Spinal cord (tissue), 10 donors: ENCODE measurements at places on chromosomes 7 and 10. TPM values are rescaled to one million over a fixed set of nuclear protein-coding genes. Genes with fewer than 3 reads are reported as not detected.
A peak's percentile ranks its signal among the peaks of the same experiment; 100 is the strongest.

DNA sequence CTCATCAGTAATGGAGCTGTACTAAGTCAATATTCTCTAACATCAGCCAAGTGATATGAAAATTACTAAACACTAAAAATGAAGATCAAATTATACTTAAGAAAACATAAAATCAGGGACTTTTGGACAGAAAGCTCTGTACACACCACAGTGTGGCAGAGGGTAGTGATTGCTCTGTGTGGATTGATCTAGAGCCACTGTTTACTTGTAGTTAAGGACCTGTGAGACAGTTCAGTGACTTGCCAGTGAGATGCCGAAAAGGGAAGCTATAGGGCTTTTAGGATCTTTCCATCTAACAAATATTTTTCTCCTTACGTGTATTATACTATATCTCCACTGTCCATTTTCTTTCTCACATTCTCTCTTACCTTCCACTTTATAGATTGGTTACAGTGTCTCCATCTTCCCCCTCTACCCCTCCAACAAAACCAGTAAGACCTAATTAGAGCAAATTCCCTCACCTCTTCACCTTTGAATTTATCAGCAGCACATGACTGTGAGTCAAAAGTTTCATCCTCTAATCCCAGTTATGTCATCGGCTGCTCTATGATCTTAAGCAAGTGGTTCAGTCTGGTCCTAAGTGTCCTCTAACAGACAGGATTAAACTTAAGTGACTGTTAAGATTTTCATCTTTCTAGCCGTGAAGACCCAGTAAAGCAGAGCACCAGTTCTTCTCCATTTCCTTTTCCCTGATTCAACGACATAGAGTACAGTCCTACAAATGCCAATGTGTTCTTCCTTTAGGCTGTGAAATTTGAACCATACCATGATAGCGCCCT lies 6.9 kb downstream of the PIK3CG start:
- DNase-seq = no peak

SYNPO2L gene
- not detected for total RNA-seq

- peak; percentile 7 for DNase-seq
Observed at GRCh38 chr7:3778345-3778744, 477.3 kb downstream of the SDK1 start.

DNA sequence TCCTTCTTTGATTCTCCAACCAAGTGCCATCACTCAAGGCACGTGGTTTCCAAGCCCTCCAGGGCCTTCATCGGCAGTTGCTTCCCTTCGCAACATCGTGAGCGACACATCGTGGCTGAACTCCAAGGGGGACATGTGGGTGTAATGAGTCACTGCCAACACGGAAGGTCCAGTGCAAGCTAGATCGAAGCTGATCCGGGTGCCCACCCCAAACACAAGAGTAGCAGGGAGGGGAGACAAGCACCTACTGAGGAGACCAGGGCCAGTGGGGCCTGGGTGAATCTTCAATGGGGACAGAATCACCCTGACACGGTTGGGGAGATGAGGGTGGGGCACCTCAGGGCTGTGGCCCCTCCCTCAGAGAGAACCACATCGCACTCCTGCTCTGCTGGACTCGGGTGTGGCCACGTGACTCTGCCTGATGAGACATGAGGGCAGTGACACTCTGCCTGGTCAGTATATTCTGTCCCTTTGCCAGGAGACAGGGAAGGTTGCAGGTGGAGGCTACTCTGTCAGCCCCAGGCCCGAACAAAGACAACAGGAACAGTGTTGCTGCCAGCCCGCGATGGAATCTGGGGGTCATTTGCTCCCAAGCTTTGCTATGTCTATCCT lies 36.8 kb upstream of the HSPA12A start:
- DNase-seq = no peak

DNA sequence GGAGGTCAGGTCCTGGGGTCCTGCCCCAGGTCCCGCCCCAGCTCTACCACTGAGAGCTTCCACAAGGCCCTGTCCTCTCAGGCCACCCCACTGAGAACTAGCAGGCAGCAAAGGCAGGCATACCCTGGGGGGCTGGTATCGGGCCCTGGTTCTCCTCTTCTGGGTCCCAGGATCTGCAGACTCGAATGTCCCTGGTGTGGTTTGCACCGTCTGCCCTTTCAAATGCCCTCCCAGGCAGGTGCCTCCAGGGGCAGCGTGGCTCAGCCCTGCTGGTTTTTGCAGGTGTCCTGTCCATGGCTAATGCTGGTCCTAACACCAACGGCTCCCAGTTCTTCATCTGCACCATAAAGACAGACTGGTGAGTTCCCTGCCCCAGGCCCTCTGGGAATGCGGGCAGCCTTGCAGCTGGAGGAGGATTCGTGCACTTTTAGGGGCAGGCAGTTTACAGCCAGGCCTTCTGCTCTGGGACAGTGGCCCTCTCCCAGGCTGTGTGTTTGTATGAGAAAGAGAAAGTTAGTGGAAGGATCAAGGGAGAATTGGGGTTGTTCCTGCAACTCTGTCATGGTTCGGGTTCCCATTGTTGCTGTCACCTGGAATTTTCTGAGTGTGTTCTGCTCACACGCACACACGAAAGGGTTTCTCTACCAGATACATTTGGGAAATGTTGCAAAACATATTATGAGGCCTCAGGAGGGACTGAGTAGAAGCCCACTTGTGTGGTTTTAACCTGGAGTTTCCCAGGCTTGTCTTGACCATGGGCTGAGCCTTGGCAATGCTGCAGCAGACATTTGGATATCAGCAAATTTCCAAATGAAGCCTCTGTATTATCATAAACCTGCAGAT lies 5.0 kb downstream of the PPIF start:
- DNase-seq = no peak

- DNase-seq = no peak
Observed at GRCh38 chr10:18400906-18401245, 250.5 kb downstream of the NSUN6 start.

DNA sequence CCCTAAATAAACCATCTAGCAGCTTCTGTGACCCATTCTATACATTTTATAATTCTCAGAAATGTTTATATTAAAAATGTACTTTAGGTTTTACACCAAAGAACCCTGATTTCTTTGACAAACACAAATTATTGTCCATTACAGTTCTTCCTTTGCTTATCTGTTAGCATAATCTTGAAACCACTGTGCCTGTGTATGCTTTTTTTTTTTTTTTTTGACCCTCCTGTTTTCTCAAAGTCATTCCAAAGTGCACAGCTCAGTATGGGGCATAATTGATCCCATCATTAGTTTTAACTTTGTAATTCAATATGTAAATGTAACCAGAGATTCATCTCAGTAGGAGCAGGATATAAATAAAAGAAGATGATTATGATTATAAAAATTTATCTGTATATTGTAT lies 229.3 kb downstream of the DGKB start:
- DNase-seq = no peak

TCTN3 gene
- 30.4 TPM for total RNA-seq

SHTN1 gene
- 33.0 TPM for total RNA-seq

GRCh38 chr7:112282476-112283188 lies 76.1 kb downstream of the ZNF277 start:
- DNase-seq = no peak

DNA sequence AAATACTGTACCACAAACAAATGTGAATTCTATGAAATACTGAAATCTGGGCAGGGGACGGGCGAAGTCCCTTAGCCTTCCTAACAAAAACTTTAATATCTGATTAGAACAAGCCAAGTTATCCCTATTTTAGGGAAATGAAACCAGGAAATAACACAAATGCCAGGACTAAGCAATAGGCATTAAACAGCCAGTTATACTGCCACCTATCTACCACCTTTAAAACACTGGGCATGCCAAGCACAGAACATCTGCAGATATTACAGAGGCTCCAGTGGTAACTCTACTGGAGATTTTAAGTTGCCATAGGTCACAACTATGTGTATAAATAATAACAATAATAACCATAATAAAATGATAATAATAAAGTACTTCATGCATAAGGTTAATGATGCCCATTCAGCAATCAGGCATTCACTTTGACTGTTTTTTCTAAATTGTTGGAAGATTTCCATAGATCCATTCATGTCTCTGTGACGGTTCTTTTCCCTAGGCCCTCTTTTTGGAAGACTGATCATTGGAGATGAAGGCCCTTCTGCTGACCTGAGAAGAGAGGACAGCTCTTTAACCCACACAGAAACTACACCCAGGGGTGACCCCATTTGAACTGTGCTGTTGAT lies 195.7 kb downstream of the CACNA2D1 start:
- DNase-seq = no peak

GRCh38 chr7:91276909-91277308 lies 12.7 kb downstream of the FZD1 start:
- no peak for DNase-seq

- no peak for DNase-seq
Observed at GRCh38 chr10:125089469-125089868, 70.9 kb downstream of the CTBP2 start.

DPYSL4 gene
- 21.3 TPM for total RNA-seq

DNA sequence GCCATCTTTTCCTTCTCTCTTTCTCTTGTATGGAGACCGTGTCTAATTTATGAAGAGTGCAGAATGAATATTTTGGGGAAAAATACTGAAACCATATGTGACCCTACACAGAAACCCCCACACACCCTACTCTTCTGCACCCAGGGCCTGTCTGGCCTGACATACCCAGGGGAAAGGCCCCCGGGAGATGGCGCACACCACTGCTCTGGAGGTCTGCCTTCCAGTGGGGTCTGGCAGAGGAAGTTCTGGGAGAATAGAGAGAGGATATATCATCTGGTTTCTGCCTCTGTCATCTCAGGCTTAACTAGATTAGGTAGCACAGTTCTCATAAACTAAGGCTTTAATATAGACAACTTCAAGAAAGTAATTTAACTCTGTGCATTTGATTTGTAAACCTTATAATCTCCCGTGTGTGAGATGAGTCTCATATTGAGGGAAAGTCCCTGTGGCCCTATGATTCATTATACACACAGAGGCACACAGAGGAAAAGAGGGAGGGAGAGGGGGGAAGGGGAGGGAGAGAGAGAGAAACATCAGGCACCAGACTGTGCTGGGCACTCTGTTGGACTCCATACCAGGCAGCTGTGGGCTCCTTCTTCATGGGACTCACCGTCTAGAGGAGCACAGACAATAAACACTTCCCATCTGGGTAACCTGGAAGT lies 123.3 kb downstream of the AOAH start:
- no peak for DNase-seq

UPK3BL2 gene
- 10.4 TPM for total RNA-seq

CLCN1 gene
- total RNA-seq = not detected

- no peak for DNase-seq
Observed at GRCh38 chr7:739983-740942, 13.2 kb upstream of the PRKAR1B start.

- DNase-seq = no peak
Observed at GRCh38 chr7:40700653-40701421, 566.0 kb downstream of the SUGCT start.

GDF2 gene
- not detected for total RNA-seq

CTAGE8 gene
- 2.6 TPM for total RNA-seq

DNA sequence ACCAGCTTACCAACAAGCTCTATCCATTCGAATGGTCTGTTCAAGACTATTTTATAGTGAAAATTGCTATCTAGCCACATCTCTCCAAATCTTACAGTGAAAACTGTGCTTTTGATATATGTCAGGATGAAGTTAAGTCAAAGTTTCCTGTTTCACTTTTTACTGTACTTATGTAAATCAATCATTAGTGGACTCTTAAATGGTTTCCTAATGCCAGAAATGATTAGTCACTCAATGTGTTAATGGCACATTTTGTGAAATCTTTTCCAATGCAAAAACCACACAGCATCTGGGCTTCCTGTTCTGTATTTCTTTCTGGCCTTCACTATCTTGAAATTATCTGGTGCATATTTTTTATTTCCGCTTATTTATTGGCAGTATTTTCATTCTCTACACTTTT lies 87.3 kb upstream of the STEAP1B start:
- no peak for DNase-seq

DNA sequence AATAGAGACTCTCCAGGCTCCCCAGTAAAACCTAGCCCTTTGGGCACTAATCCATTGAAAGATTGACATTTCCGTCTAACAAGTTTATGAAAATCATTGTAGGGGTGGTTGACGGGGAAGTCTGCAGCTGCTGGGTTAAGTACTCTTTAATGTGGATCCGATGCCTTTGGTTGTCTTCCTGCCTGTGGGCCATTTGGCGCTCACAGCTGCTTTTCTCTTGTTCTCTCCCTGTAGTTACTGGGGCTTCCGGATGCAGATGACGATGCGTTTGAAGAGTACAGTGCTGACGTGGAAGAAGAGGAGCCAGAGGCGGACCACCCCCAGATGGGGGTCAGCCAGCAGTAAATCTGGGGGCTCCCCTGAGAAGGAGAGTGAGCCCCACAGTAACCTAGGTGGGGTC lies 22.4 kb downstream of the MTURN start:
- DNase-seq = no peak

GRCh38 chr10:17497446-17498030 lies 43.1 kb upstream of the ST8SIA6 start:
- DNase-seq = no peak

GRCh38 chr10:71191551-71192076 lies 20.8 kb upstream of the UNC5B start:
- DNase-seq = no peak

- DNase-seq = no peak
Observed at GRCh38 chr10:12333380-12334185, 15.8 kb upstream of the CAMK1D start.

- DNase-seq = no peak
Observed at GRCh38 chr7:29329686-29330085, 135.1 kb downstream of the CHN2 start.

DNA sequence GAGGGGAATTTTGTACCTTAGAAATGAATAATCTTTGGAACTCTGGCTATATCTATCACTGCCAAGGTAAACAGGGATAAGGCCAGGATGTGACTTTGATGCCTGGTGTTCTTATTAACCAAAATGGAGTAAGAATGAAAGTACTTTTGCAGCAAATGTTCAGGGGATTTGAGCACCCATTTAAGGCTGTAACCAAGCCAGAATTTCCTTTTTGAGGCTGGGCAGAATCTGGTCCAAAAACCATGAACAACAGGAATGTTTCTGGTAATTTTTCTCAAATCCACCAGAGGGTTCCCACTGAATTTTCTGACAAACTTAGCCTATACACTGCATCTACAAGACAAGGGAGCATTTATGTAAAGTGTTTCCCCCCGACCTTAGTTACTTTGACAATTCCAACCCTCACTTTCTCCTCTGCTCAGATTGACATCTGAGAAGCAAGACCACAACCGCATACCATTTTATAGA lies 120.6 kb downstream of the BAMBI start:
- no peak for DNase-seq

- no peak for DNase-seq
Observed at GRCh38 chr7:106089647-106090046, 22.5 kb downstream of the SYPL1 start.

DNA sequence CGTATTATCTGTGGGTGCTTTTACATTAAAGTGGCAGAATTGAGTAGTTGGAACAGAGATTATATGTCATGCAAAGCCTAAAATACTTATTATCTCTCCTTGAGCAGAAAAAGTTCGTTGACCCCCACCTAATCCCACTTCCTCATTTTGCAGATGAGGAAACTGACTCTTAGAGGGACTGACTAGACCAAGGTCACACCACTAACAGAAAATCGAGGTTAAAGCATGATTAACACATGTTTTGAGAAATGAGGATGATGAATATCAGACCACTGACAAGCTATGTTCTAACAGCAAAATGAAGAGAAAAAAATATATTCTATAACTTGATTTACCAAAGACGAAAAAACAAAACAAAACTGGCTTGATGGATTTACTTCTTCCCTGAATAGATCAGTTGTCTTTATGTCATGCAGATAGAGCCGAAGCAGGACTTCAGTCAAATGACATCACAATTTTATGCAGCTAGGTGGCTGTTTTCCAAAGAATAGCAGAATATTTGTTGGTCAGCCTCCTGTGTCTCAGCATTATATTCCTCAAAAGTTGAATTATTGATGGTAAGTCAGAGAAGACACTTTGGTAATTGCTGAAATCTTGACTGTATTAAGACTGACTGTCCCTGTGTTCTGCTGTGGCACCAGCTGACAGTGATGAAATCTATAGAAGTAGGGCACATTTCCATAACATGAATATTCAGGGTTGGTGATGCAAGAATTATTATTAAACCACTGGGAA lies 24.2 kb upstream of the SMIM30 start:
- DNase-seq = no peak
